Activated T-helper 1 cell treated with Interleukin-2 at 50 U/mL for 16 hours (primary cell): ENCODE measurements at places on chromosomes 16 and 17.

DNA sequence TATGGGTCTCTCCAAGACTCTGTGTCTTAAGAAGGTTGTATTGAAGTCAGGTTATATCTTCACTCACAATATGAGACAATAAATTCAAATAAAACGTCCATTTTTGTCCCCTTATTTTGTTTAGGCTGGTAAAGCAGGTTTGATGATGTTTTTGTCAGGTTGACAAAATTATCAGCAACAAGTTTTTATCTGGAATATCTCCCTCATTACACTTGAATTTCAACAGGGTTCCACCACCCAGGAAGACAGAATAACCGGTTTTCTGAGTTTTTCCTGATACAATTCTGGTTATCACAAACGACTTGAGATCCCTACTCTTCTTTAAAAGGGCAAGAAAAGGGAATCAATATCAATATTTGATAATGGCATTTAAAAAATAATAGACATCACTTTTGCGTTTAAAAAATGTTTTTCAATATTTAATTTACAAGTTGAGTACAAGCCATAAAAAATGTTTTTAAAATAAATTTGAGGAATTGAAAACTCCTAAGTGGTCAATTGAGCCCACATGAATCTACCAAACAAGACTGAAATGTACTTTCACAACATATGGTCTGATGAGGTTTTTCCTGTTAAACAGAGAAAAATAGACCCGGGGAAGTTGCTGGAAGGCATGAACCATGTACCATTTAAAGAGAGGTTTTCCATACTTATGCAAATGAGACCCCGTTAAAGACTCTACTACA is 1.4 kb upstream of the ATP6V0A1 start:
- DNase-seq, result no peak

GRCh38 chr17:51707216-51707615 is 446.9 kb downstream of the UTP18 start:
- no peak for DNase-seq

DNA sequence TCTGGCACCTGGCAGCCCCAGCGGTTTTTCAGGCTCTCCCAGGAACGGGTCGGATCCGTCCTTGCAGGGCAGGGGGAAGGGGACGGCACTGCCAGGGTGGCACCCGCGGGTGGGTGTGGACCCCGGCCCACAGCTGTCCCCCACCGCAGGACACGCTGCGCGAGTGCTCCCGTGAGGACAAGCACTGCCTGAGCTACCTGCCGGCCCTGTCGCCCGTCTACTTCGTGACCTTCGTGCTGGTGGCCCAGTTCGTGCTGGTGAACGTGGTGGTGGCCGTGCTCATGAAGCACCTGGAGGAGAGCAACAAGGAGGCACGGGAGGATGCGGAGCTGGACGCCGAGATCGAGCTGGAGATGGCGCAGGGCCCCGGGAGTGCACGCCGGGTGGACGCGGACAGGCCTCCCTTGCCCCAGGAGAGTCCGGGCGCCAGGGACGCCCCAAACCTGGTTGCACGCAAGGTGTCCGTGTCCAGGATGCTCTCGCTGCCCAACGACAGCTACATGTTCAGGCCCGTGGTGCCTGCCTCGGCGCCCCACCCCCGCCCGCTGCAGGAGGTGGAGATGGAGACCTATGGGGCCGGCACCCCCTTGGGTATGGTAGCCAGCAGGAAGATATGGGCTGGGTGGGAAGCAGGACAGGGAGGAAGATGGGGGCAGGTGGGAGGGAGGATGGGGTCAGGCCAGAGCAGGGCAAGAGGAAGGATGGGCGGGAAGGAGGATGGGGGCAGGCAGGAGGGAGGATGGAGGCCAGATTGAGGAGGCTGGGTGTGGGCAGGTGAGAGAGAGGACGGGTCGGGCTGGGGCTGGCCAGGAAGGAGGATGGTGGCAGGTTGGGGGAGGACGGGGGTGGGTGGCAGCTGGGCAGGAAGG is 6.8 kb downstream of the TPSG1 start:
- no peak for DNase-seq

- DNase-seq, result no peak
Observed at GRCh38 chr17:7192271-7192937, 13.2 kb upstream of the ASGR1 start.

DNA sequence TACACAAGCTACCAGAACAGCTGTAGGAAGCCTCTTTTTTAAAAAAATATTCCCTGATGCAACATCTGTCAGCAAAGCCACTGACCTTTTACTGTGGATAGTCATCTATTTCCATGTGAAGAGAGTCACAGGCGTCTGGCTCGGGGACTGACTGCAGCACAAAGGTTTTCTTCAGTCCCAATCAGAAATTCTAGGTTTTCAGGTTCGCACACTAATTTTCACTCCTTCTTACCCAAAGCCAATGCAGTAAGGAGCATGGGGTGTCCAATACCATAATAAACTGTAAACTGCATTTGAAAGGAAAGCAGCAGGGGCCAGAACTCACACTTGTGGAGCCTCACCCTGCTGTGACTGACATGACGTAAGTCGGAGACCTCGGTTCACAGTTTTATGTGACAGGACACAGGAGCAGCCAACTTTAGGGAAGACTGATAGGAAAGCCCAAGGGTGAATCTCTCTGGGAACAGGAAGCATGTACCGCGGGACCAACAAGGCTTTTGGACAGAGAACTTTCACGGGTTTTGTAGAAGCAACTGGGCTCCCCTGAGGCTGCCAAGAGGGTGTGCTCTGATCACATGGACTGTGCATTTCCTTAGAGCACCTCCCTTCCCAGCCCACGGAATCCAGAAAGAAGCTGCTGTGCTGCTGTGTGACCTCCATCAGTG is 9.1 kb upstream of the TMEM100 start:
- no peak for DNase-seq

- DNase-seq, result no peak
Observed at GRCh38 chr17:35088356-35088880, 24.9 kb upstream of the RFFL start.

- no peak for DNase-seq
Observed at GRCh38 chr17:78240012-78240655, 8.7 kb downstream of the TMEM235 start.

DNA sequence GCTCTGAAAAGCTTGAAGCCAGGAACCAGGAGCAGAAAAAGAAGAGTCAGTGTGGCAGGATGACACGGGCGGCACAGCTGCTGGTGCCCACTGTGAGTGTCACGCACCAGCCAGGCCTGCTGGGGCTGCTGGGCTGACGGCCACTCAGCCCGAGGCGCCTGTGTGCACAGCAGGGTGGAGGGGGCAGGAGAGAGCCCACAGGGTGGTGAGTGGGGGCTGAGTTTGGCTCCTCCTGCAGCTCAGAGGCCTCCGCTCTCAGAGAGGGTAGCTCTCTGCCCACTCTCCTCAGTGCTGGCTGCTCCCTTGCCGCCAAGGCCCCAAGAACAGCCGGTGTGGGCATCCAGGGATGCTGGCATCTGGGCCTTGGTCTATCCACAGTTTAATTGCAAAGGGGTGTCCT is 59.6 kb downstream of the GSG1L start:
- DNase-seq, result no peak

DNA sequence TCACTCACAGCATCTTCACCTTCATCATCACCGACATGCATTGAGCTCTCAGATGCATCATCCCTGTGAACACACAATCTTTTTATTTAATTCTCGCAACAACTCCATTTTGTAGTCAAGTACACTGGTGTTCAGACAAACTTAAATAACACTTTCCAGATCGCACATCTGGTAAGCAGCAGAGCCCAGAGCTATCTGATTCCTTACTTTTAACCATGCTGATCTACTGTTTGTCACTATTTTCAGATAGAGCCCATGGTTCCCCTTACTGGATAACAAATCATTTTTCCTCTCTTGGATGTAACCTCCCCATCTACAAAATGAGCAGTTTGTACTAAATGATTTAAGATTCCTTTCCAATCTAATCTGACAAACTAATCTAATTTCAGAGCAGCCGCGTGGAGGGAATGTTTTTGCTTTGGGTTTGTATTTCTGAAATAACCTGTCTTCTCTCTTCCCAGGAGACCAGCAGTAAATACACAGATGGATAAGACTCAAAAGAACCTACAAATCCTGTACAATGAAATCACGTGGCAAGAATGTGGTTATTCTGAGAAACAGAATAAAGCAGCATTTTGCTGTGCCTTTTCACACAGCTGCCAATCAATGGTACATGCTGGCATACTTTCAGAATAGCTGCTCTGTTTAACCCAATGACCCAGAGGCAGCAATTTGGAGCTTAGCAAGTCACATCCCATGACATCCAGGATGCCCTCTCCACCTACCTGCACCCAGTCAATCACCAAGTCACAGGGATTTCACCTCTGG is 72.9 kb upstream of the CCL2 start:
- no peak for DNase-seq

- no peak for DNase-seq
Observed at GRCh38 chr16:14641926-14642325, 9.2 kb downstream of the BFAR start.
